ENCODE measurements at places on chromosomes 4 and X.

DNA sequence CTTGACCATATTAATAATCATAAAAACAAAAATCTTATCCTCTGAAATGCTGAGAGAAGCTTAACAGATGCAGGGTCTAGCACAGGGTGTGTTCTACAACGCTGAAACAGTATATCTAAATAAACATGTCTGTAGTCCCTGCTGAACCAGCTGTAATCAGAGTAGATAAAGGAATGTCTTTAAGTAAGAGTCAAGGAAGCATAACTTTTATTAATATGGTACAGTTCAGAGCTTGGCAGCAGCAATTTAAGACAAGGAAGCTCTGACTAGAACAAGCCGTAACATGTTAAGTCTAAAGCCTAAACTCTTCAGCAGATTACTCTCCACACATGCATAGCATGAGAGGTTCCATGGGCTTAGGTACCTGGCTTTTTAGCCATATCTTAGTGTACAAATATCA lies 36.1 kb downstream of the NFKB1 start:
- DNase-seq: no peak

DNA sequence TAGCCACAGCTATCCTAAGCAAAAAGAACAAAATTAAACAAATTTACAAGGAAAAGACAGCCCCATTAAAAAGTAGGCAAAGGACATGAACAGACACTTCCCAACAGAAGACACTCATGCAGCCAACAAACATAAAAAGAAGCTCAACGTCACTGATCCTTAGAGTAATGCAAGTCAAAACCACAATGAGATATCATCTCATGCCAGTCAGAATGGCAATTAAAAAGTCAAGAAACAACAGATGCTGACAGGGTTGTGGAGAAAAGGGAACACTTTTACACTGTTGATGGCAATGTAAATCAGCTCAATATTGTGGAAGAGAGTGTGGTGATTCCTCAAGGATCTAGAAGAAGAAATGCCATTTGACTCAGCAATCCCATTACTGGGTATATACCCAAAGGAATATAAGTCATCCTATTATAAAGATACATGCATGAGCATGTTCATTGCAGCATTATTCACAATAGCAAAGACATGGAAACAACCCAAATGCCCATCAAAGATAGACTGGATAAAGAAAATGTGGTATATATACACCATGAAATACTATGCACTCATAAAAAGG lies 163.0 kb upstream of the TET2 start:
- no peak for DNase-seq

DNA sequence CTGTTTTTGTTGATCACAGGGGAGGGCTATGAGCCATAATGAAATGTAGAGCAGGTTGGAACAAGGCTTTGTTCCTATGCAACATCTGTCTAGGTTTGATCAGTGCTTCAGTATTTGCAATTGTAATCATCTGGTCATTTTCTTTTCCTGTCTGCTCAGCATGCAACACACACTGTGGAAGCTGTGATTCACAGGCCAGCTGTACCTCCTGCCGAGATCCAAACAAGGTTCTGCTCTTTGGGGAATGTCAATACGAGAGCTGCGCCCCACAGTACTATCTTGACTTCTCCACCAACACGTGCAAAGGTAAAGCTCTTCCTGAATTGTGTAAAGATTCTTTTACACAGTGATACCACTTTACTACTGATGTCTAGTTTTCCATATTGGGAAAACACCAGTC lies 181.9 kb upstream of the ANXA3 start:
- DNase-seq: no peak

- DNase-seq: no peak
Observed at GRCh38 chr4:174582463-174582862, 60.2 kb upstream of the HPGD start.

GRCh38 chrX:55593296-55593695 lies 29.9 kb upstream of the FOXR2 start:
- no peak for DNase-seq

DNA sequence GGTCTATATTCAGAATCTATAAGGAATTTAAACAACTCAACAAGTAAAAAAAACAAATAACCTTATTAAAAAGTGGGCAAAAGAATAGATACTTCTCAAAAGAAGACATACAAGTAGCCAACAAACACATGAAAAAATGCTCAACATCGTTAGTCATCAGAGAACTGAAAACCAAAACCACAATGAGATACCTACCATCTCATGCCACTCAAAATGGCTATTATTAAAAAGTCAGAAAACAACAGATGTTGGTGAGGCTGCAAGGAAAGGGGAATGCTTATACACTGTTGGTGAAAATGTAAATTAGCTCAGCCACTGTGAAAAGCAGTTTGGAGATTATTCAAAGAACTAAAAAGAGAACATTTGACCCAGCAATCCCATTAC lies 201.6 kb downstream of the QDPR start:
- no peak for DNase-seq

DNA sequence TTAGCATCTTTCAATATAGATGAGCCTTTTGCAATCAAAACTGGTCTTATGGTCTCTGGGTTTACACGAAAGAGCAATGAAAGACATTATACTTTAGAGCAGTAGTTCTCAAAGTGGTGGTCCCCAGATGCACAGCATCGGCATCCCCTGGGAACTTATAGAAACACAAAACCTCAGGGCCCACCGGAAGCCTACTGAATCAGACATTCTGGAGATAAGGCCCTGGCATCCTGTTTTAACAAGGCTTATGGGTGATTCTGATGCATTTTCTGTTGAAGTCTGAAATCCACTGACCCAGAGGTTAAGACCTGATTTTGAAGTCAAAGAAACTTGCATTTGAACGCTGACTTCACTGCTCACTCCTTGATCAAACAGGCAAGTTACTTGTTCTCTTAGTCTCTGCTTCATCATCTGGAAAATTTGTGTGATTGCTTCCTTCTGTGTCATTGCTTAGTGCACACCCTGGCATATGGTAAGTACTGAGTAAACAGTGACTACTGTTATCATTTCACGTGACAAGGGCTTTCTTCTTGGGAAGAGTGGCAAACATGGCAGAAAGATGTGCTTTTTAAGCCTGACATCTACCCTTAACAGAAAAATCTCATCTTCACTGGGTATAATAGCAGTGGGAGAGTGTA lies 14.5 kb downstream of the CHRNA9 start:
- peak; percentile 27 for DNase-seq

DNA sequence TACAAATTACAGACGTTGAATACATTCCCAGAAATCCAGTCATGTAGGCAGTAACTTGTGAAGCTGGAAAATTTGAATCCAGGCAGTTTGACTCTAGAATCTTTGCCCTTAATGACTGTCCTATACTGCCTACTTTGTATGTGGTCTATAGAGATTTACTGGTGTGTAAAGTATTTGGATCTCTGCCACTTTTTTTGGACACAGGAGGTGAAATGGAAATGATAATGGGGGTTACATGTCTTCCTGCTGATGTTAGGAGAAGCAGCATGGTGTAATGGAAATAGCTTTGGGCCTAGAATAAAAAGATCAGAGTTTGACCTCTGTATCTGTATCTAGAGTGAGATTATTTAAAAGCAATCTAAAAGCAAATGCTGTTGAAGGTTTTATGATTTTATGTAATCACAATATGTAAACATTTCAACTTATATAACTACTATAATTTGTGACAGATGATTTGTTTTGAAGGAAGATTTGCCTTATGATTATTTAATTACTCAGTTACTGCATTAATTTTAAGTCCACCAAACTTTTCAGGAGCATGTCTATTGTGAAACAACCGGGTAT lies 3.3 kb downstream of the COL4A5 start:
- no peak for DNase-seq

DNA sequence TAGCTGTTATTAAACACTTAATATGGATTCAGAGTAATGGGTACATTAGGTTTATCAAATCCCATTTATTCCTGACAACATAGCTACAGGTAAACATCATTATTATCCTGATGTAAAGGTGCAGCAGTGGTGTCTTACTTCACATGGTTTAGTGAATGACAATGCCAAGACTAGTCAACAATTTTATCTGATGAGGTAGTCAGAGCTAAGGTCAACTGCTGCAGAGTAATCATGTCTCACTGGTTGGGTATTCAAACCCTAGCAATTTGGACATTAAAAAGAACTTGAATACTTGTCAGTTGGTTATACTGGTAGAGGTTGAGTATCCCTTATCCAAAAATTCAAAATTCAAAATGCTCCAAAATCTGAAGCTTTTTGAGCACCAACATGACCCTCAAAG lies 117.6 kb downstream of the MAB21L2 start:
- no peak for DNase-seq

- DNase-seq: no peak
Observed at GRCh38 chrX:123968383-123969050, 7.0 kb downstream of the STAG2 start.

DNA sequence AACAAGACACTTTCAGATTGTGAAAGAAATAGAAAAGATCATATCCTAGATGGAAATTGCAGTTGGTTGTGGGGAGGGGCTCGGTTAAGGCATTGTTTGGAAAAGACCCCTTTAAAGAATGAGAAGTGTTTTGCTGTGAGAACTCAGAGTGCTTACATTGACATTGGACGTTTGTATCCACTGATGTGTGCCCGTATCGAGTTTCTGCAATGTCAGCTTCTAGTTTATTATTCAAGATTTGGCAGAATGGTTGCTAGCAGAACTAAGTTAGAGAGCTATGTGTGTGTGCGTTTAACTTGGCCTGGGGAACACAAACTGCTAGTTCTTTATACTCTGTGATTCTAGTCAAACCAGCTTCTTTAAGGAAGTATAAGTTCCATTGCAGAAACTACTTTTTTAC lies 2702.5 kb downstream of the PCDH7 start:
- no peak for DNase-seq

DNA sequence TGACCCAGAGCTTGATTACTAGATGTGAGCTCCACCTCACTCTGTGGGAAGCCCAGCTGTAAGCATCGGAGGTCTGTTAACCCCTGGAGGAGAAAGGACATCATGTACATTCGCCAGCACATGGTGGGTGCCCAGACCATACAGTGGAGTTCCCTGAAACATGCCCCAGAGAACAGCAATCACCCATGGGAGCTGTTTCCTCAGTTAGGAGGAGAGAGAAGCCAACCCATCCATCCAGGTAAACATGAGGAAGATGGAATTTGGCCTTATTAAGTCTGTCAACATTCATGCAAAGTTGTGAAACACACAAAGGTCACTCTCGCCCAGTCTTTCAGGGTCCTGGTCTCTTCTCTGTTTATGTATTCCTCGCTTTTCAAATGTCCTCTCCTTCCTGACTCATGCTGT lies 354.7 kb downstream of the ANK2 start:
- DNase-seq: peak; percentile 60

DNA sequence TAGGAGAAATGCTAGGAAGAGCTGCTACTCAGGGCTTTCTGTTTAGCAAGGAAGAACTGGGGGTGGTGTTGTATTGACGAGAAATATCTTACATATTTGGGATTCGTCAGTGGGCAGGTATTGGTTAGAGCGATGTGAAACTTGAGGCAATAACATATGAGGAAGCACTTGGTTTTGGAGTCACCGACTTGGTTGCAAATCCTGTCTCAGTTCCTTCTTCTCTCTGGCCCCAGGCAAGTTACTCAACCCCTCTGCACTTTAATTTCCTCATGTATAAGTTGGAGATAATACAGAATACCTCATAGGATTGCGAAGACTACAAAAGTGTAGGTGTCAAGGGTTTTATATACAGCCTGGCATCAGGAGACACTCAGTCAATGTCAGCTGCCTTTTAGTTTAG lies 34.1 kb downstream of the GPAT3 start:
- no peak for DNase-seq

GRCh38 chrX:13101441-13102139 lies 57.2 kb upstream of the FAM9C start:
- peak; percentile 87 for DNase-seq

DNA sequence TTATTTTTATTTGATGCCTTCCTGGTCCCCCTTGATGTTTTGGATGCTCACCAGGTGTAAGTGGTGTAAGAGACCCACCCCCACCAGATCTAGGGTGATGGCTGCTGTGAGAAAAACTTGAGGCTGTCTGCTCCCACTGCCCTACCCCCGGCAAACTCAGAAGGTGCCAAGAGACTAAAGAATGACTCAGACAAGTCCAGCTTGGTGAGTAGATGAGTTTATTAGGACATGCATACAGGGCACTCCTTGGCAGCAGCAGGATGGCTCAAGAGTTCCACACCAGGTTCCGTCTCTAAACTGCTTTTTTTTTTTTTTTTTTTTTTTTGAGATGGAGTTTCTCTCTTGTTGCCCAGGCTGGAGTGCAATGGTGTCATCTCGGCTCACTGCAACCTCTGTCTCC lies 84.0 kb upstream of the HPF1 start:
- DNase-seq: no peak

GRCh38 chrX:114903618-114904017 lies 113.8 kb downstream of the IL13RA2 start:
- DNase-seq: no peak

DNA sequence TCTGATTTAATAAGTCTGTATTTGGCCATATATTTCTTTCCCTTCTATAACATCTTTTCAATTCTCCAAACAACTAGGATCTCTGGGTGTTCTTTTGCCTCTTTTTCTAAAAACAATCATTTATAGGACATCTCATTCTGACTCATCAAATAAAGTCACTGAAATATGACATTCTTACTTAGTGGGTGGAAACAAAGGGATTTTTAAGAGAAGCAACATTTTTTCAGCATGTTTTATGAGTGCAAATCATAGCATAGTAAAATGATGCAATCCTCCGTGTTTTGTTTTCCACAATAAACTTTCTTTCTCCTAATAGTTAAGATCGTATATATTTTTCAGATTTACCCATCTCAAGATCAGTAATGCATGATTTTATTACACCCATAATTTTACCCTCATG lies 179.8 kb downstream of the SPCS3 start:
- no peak for DNase-seq

- peak; percentile 77 for DNase-seq
Observed at GRCh38 chr4:153466949-153467896, 1.1 kb downstream of the TMEM131L start.

GRCh38 chr4:168451331-168451730 lies 29.0 kb downstream of the DDX60L start:
- no peak for DNase-seq

- no peak for DNase-seq
Observed at GRCh38 chr4:180962268-180962667, 1280.9 kb upstream of the TENM3 start.

- no peak for DNase-seq
Observed at GRCh38 chr4:38145741-38146140, 185.5 kb downstream of the PTTG2 start.

GRCh38 chrX:40087425-40088298 lies 10.1 kb downstream of the BCOR start:
- no peak for DNase-seq

DNA sequence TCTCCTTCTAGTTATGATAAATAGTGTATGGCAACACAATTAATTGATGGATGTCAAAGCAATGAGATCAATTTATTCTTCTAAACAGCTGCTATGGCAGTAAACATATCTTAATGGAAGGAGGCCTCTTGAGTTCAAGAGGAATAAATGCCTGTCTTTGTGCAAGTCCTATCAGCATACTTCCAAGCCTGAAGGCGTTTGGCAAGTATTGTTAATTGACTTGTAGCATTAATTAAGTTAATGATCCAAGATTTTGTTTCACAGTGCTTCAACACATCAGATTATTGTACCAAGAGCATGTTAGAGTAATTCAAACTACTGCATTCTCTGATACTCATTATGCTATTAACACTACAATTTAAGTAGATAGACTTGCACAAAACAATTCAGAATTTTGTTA lies 144.8 kb downstream of the FAT4 start:
- no peak for DNase-seq
